Foreskin fibroblast (primary cell): ENCODE measurements at places on chromosomes 7 and 10.

- DNase-seq: no peak
Observed at GRCh38 chr10:49207113-49207512, 18.9 kb upstream of the TMEM273 start.

DNA sequence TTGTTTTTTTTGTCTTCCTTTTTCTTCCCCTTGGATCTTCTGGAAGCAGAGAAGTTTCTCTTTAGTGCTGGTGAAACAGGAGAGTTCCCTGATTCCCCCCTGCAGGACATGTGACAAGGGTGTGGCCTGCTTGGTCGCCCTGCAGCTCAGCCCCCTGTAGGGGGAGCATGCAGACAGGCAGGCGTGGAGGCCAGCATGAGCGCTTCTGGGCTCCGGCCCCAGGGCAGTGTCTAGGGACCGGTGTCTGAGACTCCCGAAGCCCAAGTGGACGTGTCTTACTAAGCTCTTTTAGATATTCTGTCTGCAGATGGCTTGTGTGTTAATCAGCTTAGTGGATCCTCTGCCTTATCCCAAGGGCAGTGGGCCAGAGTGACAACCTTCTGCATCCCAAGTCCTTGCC lies 26.1 kb downstream of the PRSS58 start:
- no peak for DNase-seq

- DNase-seq: no peak
Observed at GRCh38 chr7:12090757-12091221, 120.3 kb upstream of the TMEM106B start.

- no peak for DNase-seq
Observed at GRCh38 chr10:127738512-127739424, 1.8 kb downstream of the FOXI2 start.

- DNase-seq: no peak
Observed at GRCh38 chr7:138065827-138066226, 10.4 kb upstream of the AKR1D1 start.

- DNase-seq: no peak
Observed at GRCh38 chr7:76252021-76252420, 50.3 kb downstream of the SRRM3 start.

DNA sequence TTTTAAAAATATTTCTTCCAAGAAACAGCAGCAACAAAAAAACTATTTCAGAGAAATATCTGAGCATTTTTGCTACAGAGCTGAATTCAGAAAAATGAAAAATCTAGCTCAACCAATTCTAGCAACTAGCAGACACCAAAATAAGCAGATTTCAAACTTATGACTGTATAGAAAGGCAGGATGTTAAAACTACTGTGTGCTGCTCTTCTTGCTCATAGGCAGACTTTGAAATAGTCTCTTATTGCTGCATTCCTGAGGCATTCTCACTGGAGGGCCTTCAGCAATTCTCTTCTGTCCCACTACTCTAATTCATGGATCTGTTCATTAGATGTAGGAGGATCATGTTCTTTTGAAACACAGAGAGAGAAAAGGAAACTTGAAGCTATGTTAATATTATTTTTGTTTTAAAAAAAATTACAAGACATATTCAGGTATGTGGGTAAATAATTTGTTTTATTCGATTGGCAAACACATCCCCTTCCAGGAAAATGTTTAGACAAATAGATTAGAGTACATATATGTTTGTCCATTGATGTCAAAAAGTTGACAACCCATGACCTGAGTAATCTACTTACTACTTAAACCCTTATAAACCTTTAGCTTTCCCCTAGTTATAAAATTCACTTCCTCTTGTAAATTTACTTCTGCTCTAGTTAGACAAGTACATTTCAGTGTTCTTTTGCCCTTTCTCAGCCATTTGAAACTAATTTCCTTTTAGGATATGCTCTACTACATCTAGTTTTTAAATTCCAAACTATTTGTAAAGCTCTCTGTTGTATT lies 428.2 kb upstream of the POT1 start:
- no peak for DNase-seq

DNA sequence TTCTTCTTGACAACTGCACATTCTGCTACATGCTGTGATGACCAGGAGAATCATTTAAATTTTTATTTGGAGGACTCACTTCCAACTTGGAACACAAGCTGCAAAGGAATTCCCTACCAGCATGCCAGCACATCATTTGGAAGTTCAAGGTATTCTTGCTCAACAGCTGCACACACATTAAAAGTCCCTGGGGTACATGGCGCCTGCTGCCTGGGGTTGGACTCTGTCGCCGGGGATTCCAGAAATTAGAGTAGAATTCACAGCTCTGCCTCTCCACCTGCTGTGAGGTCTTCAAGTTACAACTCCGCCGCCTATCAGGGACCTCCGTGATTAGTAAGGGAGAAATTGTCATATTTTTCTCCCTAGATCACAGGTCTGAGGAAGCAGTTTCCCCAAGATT lies 1.1 kb downstream of the ZNF32 start:
- no peak for DNase-seq

GRCh38 chr10:98045785-98046389 lies 15.5 kb upstream of the CRTAC1 start:
- peak; percentile 33 for DNase-seq

GRCh38 chr10:68869623-68870022 lies 31.5 kb upstream of the DDX50 start:
- DNase-seq: no peak
